Stimulated activated CD8-positive, alpha-beta memory T cell treated with anti-CD3 and anti-CD28 coated beads, Interleukin-7, amount 100 ng/mL, for 48 hours (primary cell): ENCODE measurements at places on chromosomes 3 and 15.

- DNase-seq = no peak
Measured at GRCh38 chr3:32447865-32448400, 54.7 kb downstream of the CMTM6 start.

- DNase-seq = no peak
Measured at GRCh38 chr3:155608228-155608920, 136.5 kb downstream of the PLCH1 start.

- no peak for DNase-seq
Measured at GRCh38 chr15:69926006-69926405, 171.7 kb downstream of the TLE3 start.

DNA sequence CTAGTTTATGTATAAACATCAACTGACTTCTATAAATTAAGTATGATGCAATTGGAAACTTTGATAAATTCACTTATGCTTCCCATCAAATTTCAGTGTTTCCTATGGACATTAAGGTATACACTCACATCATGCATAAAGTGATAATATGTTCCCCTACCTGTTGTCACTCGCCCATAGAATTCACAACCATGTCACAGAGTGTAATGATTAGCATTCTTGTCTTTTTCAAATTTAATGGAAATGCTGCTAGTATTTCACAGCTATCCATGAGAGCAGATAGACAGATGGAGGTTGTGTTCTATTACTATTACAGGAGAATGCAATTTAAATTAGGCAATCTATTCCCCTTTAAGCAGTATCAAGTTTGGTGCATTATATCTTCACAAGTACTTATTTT, 984 bp downstream of the PLSCR4 start:
- no peak for DNase-seq
